Activated T-helper 17 cell treated with anti-CD3 and anti-CD28 coated beads, Interleukin-2, amount 50 U/mL, for 72 hours (primary cell): ENCODE measurements at places on chromosomes 12 and 14. TPM values are rescaled to one million over a fixed set of nuclear protein-coding genes. Genes with fewer than 3 reads are reported as not detected.

GRCh38 chr12:55057481-55057880, 37.7 kb downstream of the NEUROD4 start:
- ATAC-seq, result no peak
- H3K36me3 ChIP-seq, result no peaks in the 10 kb centered on the region
- no peak overlapping the region for H3K27ac ChIP-seq
- peaks cover 15% of the 10 kb centered on the region for H3K27me3 ChIP-seq

GRCh38 chr14:100147181-100147631, 12.2 kb downstream of the DEGS2 start:
- H3K27ac ChIP-seq, result no peak overlapping the region
- H3K4me3 ChIP-seq, result peak overlapping the region; percentile 37
- H3K4me1 ChIP-seq, result no peaks in the 10 kb centered on the region
- H3K27me3 ChIP-seq, result no peaks in the 10 kb centered on the region

- H3K27me3 ChIP-seq, result no peaks in the 10 kb centered on the region
- no peaks in the 10 kb centered on the region for H3K4me1 ChIP-seq
- no peak for ATAC-seq
- H3K27ac ChIP-seq, result no peak overlapping the region
Measured at GRCh38 chr12:121849211-121849610, 9.4 kb downstream of the HPD start.

DNA sequence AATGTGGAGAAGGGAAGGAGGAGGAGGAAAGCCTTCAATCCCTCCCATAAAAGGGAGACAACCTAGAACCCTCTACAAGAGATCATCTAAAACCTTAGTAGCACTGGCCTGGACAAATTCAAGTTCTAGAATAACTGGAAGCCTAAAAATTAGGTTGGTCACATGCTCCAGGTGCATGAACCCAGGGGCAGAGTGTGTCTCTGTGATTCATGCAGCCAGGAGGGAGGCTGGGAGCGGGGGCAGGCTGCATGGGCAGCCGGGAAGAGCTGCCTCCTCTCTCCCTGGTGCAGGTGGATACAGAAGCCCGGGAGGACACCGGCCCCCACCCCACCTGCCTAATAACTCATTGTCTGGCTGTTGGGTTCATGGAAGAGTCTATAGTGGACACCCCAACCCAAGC, 38.6 kb downstream of the CCDC85C start:
- no peaks in the 10 kb centered on the region for H3K36me3 ChIP-seq
- ATAC-seq, result no peak
- H3K4me3 ChIP-seq, result no peak overlapping the region
- H3K4me1 ChIP-seq, result peaks cover 9% of the 10 kb centered on the region

Gene WNT1
- total RNA-seq, result not detected

Gene RGS6
- 1.6 TPM for total RNA-seq
